Testis (tissue), 5 donors: ENCODE measurements at places on chromosomes 13 and 19.

- DNase-seq: peak; percentile 88
These were observed at the start of gene POU4F1 for GRCh38 chr13:78603240-78603957. Gene POU4F1 (minus strand): TSS chr13:78603552. CDS start chr13:78603326, 226 bp downstream.

DNA sequence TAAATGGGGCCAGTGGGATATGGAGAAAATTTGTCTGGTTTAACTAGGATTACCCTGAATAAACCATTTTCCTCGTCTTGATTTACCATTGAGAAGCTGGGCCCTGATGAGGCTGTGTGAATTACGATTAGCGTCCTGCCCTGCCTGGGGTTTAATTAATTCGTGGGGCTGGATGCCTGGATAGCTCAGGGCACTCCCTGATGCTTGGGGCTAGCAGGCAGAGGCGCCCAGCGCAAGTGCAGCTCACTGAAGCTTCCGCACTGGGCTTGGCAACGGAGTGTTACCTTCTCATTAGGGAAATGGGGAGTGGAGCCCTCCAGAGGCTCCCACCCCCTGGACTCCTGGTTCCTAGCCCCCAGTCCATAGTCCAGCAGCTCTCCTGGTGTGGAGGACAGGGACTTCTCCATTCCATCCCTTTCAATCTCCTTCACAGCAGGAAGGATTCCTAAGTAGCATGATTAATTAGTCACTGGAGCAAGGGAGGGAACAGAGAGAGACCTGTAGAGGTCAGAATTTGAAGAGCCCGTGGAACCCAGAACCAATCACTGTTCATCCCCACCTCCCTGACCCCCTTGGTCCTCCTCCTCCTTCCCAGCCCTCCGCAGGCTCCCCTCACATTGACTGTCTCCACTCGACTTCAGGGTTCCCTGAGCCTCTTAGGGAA lies 107.2 kb downstream of the UQCRFS1 start:
- DNase-seq: no peak

- DNase-seq: no peak
These were observed 696.7 kb upstream of the SLITRK5 start for GRCh38 chr13:86974251-86974994.

DNA sequence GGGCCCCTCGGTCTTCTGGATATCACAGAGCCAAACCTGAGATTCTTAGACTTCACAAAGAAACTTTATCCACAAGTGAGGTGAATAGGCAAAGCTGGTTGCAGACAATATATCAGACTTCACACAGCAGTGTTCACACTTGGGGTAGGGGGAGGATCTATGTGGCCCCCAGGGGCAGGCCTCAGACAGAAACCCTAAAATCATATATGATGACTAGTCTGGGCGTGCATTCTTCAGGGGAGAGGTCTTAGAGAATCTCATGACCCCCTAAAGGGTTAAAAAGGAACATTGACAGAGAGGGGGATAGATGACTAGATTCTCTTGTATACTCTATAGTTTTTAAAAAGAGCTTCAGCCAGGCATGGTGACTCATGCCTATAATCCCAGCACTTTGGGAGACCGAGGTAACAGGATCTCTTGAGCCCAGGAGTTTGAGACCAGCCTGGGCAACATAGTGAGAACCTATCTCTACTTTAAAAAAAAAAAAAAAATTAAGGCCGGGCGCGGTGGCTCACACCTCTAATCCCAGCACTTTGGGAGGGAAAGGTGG lies 2.8 kb downstream of the TYROBP start:
- DNase-seq: no peak

GRCh38 chr13:49530457-49530856 lies 34.7 kb downstream of the PHF11 start:
- no peak for DNase-seq

DNA sequence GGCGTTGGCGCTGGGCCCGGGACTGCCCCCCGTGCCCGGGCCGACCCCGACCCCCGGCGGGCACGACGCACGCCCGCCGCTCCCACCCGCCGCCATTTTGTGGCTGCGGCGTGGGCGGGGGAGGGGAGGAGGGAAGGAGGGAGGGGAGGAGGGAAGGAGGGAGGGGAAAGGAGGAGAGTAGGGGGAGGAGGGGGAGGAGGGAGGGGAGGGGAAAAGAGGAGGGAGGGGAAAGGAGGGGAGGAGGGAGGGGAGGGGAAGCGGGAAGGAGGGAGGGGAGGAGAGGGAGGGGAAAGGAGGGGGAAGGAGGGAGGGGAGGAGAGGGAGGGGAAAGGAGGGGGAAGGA lies at the start of gene BTBD2:
TSS of gene BTBD2 (minus strand) at position 107 of the 343 bp plus-strand sequence. CDS start at position 96, 11 bp downstream.
- peak; percentile 50 for DNase-seq
